ENCODE measurements at places on chromosomes 5 and 9.

DNA sequence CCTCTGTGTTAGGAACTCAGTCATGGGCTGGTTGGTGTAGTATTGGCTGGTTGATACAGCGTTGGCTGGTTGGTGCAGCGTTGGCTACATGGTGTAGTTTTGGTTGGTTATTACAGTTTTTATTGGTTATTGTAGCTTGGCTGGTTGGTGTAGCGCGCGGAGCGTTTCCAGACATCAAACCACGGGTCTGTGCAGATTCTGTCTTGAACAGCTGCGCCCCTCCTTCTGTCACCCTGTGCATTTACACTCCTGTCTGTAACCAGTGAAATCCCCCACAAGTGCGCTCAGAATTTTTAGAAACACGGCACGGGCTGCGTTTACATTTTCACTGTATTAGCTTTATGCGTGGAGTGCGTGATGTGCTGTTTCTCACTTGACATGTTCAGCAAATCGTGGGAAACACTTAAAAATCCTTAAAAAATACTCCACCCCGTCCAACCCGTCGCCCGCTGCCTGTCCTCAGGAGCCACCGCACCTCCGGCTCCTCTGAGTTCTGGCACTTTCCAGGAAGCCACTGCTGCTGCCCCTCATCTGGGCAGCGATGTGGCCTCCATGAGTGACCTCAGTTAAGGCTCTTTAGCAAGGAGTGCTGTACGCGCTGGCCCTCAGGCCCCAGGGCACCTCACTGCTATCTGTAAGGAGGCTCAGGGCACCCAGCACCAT lies 20.8 kb downstream of the NKD2 start:
- DNase-seq: no peak

DNA sequence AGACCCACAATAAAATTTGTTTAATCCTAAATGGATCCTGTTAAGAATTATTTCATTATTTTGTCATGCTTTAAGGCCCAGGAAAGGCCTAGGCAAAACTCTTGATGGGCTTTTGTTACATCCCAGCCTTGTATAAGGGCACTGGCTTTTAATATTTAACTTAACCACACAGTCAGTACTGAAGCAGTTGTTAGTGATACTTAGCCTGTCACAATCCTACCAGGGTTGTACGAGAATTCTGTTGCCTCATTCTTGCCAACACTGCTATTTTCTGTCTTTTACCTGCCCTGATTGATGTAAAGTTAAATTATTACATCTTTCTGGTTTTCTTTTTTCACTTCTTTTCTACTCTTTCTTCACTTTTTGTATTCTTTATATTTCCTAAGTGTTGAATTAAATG lies 10.9 kb downstream of the ZNF169 start:
- no peak for DNase-seq

DNA sequence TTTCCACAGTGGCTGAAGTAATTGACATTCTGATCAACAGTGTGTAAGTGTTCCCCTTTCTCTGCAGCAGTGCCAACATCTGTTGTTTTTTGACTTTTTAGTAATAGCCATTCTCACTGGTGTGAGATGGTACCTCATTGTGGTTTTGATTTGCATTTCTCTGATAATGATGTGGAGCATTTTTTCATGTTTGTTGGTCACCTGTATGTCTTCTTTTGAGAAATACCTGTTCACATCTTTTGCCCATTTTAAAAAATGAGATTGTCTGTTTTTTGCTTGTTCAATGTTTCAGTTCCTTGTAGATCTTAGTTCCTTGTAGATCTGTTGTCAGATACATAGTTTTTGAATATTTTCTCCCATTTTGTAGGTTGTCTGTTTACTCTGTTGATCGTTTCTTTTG lies 162.5 kb upstream of the PITX1 start:
- DNase-seq: no peak

DNA sequence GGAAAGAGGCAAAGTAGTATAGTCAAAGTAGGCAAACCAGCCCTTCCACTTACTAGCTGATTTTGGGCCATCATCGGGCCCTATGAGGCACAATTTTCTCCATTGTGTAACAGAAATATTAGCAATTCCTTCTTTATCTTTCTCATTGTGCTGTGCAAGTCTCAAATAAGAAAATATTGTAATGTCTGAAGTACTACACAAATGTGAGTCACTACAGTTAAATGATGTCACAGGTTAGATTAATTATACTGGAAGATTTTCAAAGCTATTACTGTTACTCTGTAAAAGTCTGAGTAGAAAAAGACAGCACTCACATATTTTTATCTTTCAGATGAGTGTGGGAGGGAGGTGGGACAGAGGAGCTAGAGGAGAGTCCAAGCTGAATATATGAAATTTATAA lies 12.4 kb upstream of the TMC1 start:
- DNase-seq: no peak

- DNase-seq: no peak
Observed at GRCh38 chr5:79269733-79270166, 33.8 kb downstream of the JMY start.

DNA sequence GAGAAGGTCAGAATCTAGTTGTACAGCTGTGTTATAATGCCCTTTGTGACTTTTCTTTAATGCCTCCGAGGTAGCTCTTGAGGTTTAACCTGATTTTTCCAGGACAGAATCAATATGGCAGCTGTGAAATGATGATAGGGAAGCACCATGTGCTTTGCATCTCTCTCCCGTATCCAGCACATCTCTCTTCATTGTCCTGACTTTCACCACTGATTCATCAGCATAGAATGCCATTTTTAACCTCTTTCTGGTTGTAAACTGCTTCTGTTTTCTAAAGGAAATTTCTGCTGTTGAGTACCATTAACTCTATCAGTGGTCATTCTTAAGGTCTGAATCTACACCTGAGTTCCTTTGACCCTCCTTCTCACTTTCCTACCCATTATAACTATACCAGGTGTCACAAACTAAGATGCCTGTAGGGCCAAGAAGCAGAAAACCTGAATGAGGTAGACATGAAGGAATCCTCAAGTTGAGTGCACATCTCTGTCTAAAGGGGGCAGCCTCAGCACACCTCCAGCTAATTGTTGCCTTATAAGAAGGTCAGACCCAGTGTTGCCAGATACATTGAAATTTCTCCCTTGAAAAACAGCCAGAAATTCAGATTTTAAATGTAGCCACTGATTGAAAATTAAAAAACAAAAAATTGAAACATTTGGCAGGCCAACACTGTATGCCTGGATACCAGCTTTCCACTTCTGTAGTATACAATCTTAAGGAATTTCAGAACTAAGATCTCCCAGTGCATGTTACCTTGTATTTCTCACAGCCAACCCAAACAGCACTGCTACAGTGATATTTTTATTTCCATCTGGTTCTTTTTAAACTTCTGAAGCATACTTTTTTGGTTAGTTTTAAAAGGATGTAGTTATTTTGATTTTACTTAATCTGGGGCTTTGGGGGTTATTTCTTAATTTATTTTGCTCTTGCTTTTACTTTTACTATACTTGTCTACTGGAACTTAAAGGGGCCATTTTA lies 35.8 kb upstream of the TLX3 start:
- DNase-seq: no peak

- no peak for DNase-seq
Observed at GRCh38 chr5:178372142-178372571, 139.6 kb upstream of the PHYKPL start.

- peak; percentile 83 for DNase-seq
Observed at GRCh38 chr9:92716557-92716956, 46.6 kb upstream of the IPPK start.

GRCh38 chr9:122226758-122227574 lies 1.8 kb downstream of the LHX6 start:
- no peak for DNase-seq

GRCh38 chr9:87886933-87887505 lies 4.3 kb downstream of the SPATA31E1 start:
- DNase-seq: no peak
